ENCODE measurements at places on chromosomes 3 and 15. TPM values are rescaled to one million over a fixed set of nuclear protein-coding genes. Genes with fewer than 3 reads are reported as not detected.
A peak's percentile ranks its signal among the peaks of the same experiment; 100 is the strongest.

- H3K4me3 ChIP-seq, result no peak overlapping the region
- no peak overlapping the region for H3K27ac ChIP-seq
- no peaks in the 10 kb centered on the region for H3K4me1 ChIP-seq
- no peaks in the 10 kb centered on the region for H3K27me3 ChIP-seq
- no peak for DNase-seq
- no peaks in the 10 kb centered on the region for H3K36me3 ChIP-seq
Measured at GRCh38 chr15:98272625-98273024, 312.1 kb downstream of the ARRDC4 start.

HYAL1 gene
- 18.2 TPM for polyA plus RNA-seq

DNA sequence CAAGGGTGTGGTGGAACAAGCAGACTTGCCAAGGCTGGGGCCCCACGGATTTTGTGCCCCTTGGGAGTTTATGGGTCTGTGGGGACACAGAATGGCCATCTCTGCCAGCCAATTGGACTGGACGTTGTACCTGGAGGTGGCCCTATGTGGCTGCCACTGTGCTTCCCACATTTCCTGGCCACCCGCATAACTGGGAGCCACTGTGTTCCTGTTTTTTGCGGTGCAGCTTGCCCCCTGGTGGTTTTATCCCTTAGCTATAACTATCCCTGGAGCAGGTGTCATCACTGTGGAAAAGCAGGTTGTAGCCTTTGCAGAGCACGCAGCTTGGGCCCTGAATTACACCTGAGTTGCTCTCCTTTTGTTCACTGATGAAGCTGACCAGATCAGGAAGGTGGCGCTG lies 306.3 kb downstream of the ZPLD1 start:
- H3K4me3 ChIP-seq, result no peak overlapping the region
- no peak for DNase-seq
- no peak overlapping the region for H3K27ac ChIP-seq

- H3K4me1 ChIP-seq, result peaks cover 60% of the 10 kb centered on the region
- H3K27me3 ChIP-seq, result peaks cover 33% of the 10 kb centered on the region
- H3K27ac ChIP-seq, result peak overlapping the region; percentile 84
- peak overlapping the region; percentile 81 for H3K4me3 ChIP-seq
Measured at GRCh38 chr3:127821394-127821793, 921 bp downstream of the MGLL start.

- no peaks in the 10 kb centered on the region for H3K4me1 ChIP-seq
- no peak overlapping the region for H3K4me3 ChIP-seq
- no peak overlapping the region for H3K27ac ChIP-seq
Measured at GRCh38 chr3:194380326-194380725, 10.8 kb upstream of the LRRC15 start.

GRCh38 chr15:81498294-81498693 lies 124.3 kb upstream of the TMC3 start:
- H3K4me3 ChIP-seq, result no peak overlapping the region
- H3K36me3 ChIP-seq, result no peaks in the 10 kb centered on the region
- no peaks in the 10 kb centered on the region for H3K4me1 ChIP-seq
- no peak overlapping the region for H3K27ac ChIP-seq
- no peak for DNase-seq

Data from spleen (tissue), 13 donors.